ENCODE measurements at places on chromosomes 1 and 21.

DNA sequence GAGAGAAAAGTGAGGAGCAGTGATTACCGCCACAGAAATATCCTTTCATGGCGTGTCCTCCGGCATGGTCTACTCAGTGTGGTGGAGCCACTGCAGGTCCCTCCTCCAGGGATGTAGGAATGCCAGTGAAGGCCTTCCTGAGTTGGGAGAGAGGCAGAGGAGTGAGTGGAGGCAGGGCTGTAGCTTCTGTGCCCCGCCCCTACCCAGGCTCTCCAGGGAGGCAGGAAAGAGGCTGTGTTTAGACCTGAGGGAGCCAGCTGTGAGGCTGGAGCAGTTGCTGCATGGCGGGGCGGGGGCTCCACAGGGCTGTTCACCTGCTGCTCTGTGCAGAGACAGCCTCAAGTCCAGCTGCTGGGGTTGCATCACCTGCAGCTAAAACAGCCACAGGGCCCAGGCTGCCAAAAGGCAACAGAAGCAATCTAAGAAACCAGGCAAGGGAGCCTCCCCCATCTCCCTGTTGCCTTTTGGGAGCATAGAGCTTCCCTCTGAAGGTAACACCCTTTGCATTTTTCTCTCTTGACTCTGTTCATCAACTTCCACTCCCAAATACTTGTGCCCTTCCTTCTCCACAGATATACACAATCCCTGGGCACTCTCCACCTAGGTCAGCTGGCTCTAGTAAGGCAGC, 801 bp upstream of the ANXA9 start:
- no peak for DNase-seq

DNA sequence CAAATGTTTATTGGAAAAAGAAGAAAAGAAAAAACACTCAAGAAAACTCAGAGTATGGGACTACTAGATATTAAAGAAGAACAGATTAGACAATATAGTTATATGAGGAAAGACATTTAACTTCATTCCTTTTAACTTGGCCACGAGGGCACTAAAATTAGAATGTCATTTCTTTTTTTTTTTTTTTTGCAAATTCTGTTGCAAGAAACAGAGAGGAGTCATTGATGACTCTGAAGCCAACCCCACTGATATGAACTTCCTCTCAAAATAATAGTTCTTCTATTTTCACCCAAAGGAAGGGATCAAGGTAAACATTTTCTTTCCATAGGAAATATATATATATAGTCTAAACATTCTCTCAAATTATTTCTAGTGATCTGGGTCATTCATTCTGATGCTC, 24.6 kb upstream of the PEX19 start:
- no peak for DNase-seq

GRCh38 chr1:25360596-25361581, 22.8 kb downstream of the TMEM50A start:
- DNase-seq: no peak

DNA sequence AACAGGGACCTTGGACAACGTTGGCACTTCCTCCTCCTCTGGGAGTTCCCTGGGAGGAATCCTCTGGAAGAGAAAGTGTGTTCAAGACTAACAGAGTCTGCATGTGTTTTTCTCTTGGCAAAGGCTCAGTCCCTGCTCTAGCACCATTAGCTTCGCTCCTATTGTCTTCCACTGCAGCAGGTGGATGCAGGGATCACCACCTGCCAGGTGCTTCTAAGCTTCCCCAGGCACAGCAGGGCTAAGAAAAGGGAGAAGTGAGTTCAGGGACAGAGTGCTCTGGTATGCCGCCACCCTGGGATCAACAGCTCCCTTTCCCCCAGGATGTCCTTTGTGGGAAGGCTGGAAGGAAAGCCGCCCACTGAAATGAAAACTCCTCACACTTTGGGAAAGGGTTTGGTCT, 43.9 kb upstream of the IL20 start:
- no peak for DNase-seq
